ENCODE measurements at places on chromosomes 13 and 19. TPM values are rescaled to one million over a fixed set of nuclear protein-coding genes. Genes with fewer than 3 reads are reported as not detected.

- DNase-seq = no peak
Observed at GRCh38 chr19:33926306-33926705, 129.6 kb downstream of the KCTD15 start.

DNA sequence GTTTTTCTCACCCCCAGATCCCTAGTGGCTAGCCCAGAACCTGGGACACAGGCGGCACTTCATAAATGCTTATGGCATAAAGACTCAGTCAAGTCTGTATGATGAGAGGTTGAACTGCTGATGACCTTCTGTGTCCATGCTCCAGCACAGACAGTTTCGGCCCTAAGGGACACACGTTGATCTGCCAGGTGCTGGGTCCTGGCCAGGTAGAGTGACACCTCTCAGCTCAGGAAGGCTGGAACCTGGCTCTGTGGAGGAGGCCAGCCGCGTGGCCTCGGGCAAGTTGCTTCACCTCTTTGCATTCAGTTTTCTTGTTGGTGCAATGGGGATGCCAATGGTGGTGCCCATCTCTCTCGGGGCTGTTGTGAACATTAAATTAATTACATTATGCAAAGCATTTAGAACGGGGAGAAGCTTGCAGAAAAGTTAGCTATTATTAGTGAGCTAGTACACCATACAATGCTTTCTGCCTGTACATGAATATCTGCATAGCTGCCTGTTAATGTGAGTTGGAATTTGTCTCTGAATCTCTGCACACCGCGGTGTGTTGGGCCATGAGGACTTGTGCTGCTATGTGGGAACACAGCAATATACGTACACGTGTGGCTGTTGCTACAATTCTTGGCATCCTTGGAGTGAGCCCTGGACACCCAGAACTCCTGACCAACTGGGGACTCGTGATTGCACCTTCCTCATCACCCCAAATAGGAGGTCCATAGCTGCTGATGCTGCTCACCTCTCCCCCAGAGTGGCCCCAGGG is 8.4 kb downstream of the GADD45B start:
- no peak for DNase-seq

GRCh38 chr13:59890054-59890453 is 273.7 kb downstream of the DIAPH3 start:
- DNase-seq = peak; percentile 35

GRCh38 chr13:105297839-105298238 is 1237.6 kb downstream of the EFNB2 start:
- DNase-seq = peak; percentile 34

GRCh38 chr13:106599875-106600797 is 32.2 kb upstream of the ARGLU1 start:
- peak; percentile 63 for DNase-seq

GRCh38 chr13:80299046-80299445 is 41.9 kb downstream of the SPRY2 start:
- DNase-seq = no peak

DNA sequence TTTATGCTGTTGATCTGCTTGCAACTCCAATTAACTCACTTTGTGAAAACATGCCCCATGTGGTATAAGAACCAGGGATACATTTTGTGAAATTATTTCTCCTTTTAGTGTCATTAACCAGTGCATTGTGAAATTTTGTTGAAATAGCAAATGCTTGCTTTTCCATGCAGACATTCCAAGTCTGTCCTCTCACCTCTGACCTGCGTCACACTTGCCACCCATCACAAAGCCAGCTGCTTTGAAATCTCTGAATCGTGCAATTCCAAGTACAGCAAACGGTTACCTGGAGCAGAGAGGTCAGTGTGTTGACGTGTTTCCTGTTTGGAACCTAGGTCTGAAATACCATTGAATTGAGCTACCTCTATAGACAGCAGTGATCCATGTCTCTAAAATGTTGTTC is 4.9 kb upstream of the SLC25A15 start:
- DNase-seq = no peak

DNA sequence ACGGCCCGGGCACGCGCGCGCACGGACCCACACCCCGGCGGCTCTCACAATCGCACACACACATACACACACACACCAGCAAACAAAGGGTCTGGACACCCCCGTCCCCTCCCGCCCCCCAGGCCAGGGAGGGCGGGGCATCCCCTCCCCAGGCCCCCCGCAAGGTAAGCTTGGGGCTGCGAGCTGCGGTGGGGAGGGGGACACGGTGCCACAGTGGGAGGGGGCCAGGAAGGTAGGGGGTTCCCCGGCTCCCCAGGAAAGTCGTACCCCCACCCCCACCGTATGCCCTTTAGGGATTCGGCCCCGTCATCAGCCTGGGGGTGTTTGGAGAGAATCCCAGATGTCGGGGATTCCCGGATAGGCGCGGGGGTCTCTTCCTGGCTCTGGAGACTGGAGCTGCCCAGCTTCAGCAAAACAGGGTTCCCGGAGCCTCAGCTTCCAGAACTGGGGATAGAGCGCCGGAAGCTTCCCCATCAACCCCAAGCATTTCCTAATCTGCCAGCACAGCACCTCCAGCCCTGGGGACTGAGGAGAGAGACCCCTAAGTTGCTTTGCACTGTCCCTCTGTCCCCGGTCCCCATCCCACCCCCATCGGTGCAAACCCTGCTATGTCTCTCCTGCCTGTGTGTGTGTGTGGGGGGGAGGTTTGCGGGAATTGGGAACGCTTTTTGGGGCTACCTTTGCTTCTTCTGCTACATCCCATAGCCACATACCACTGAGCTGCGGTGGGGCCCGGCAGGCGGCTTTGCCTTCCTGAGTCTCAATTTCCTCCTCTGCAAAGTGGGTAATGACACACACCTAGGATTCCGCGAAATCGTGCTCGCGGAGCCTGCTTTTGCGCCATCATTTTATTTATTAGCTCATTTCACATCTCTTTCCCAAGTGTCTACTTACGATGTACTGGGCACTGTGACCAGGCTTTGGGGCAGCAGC is 1.8 kb upstream of the CDC37 start:
- DNase-seq = peak; percentile 14

DNA sequence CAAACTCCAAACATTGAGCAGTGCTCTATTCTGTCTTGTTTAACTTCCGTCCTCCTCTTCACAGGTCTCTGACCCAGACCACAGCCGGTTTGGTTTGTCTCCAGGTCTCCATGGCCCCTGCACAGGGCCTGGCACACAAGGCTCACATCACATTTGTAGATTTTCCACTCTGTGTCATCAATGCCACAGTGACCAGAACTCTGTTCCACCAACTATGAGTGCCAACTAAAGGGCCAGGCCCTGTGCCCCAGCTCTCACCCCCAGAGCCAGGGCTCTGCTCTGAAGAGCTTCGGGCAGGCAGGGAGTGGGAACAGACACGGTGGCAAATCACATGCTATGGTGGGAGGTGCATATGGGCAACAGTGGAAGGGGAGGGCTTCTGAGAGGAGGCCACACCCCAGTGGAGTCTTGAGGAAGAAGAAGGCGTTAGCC is 16.0 kb downstream of the SMG9 start:
- no peak for DNase-seq

PCID2 gene
- 47.5 TPM for polyA plus RNA-seq

LILRA6 gene
- polyA plus RNA-seq = 0.36 TPM

MEF2B gene
- polyA plus RNA-seq = 2.6 TPM

EFNA2 gene
- polyA plus RNA-seq = 1.3 TPM

C19orf18 gene
- polyA plus RNA-seq = 1.9 TPM
